ENCODE measurements at places on chromosomes 1 and 21.
A peak's percentile ranks its signal among the peaks of the same experiment; 100 is the strongest.

DNA sequence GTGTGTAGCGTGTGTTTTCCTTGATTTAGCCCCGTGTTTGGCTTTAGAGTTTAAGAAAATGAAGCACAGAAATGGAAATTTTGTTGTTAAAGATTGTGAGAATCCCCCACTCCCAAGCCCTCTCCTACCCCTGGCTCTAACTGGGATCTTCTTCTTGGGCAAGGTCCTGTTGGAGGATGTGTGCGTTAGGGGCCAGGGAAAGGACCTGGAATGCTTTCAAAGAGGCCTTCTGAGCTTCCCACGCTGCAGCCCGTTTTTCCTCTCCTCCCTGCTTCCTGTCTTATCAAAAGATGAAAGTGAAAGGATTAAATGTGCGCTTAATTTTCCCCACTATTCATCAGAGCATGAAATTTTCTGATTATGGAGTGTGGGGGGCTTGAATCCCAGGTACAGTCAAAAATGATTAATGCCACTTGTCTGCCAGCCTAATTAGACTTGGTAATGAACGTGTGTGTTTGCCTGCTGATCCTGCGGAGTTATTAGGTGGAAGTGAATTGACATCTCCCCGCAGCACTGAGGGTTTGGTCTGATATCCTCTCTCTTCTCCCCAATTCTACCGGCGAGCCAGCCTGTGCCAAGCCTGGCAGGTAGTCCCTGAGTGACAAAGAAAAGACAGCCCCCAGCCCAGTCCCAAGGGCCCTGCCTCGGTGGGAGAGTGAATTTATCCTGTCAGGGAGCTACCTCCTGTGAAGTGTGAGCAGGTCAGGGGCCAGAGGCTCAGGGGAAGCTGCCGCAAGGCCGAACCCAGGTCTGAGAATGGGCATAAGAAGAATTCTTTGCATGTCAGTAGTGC is 4.9 kb downstream of the RASSF5 start:
- no peak for DNase-seq

- DNase-seq, result peak; percentile 41
These were observed at the start of gene SLC25A24 for GRCh38 chr1:108199781-108200686. Gene SLC25A24, minus strand, starts transcription at chr1:108200343. Its CDS starts 205 bp downstream, at chr1:108200138.

DNA sequence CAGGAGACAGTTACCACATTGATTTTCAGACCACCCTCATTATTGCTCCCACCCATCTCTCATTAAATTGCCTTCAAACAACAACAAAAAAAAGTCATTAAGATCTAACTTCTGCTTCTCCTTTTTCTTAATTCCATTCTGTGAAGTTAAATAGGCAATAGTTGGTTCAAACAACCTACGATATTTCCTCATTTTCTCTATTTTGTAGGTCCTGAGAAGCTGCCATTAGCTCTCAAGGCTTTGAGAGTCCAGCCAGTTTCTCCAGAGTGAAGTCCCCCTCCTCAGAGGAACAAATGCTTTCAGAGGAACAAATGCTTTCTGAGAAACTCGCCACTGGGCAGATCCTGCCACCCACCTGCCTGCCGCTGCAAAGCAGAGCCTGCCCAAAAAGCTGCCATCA is 125.6 kb downstream of the ETS2 start:
- no peak for DNase-seq

DNA sequence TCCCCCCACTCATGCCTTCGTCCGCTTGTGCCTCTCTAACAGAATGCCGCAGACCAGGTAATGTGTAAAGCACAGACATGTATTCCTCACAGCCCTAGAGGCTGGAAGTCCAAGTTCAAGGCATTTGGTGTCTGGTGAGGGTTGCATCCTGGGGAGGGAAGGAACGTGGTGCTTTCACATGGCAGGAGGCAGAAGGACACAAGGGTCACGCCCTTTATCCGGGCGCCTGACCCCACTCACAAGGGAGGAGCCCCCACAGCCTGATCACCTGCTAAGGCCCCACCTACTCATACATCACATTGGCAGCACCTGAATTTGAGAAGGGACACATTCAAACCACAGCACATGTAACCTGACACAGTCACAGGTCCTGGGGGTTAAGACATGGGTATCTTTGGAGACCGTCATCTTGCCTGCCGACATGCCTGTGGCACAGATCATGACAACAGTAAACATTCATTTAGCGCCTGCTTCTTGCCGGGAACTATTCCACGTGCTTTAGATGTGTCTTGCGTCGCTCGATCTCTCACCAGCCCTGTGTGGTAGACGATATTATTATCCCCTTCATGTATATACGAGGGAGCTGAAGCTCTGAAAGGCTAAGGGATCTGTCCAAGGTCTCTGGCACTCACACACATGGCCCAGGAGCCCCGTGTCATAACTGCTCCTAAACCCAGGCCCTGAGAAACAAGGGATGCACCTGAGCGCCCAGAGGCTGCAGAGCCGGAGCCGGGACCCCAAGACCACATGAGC is 235.6 kb downstream of the NPHP4 start:
- DNase-seq, result no peak

DNA sequence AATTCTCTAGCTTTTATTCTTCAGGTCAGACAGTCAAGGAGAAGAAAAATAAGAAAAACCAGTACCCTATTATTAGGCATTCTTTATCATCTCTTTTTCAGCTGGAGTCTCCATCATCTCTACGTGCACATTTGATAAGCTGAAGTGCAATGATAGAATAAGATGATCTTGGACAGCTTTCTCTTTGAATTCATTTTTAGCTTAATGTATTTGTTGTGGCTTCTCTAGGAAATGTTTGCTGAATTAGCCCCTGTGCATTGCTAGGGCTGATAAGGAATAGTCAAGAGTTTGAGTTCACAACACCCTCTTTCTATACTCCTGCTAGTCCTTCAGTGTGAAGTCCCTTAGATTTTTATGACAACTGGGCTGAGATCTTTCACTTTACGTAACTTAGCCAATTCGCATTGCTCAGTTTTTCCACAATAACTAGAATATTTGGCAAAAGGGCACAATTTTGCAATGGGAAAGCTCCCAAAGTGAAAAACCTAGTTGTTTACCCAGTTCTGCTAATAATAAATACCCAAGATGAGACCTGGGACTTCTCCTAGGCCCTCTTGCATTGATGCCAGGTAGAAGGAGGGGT is 7.0 kb upstream of the KCNJ15 start:
- DNase-seq, result no peak

- no peak for DNase-seq
These were observed 12.9 kb upstream of the NUF2 start for GRCh38 chr1:163308811-163309210.

- DNase-seq, result no peak
These were observed 23.2 kb downstream of the CD1D start for GRCh38 chr1:158203693-158204457.

GRCh38 chr1:31730336-31731048 is 26.7 kb upstream of the COL16A1 start:
- DNase-seq, result no peak

GRCh38 chr1:110408488-110408887 is 994 bp upstream of the LAMTOR5 start:
- no peak for DNase-seq

DNA sequence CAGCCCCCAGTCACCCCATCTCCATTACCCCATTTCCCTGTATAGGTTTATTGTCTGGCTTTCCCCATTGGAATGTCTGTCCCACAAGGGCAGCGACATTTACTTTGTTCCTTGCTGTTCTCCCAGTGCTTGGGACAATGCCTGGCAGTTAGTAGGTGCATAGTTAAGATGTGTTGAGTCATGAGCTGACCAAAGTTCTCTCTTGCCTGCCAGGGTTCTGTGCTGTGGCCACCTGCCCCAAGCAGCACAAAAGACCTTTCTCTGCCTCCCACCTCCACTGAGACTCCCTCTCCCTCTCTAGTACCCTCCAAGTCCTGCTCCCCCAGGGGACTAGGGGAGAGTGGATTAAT is 40.0 kb downstream of the TMCO4 start:
- DNase-seq, result no peak

- no peak for DNase-seq
These were observed 82.3 kb downstream of the PLPP3 start for GRCh38 chr1:56496821-56497772.

DNA sequence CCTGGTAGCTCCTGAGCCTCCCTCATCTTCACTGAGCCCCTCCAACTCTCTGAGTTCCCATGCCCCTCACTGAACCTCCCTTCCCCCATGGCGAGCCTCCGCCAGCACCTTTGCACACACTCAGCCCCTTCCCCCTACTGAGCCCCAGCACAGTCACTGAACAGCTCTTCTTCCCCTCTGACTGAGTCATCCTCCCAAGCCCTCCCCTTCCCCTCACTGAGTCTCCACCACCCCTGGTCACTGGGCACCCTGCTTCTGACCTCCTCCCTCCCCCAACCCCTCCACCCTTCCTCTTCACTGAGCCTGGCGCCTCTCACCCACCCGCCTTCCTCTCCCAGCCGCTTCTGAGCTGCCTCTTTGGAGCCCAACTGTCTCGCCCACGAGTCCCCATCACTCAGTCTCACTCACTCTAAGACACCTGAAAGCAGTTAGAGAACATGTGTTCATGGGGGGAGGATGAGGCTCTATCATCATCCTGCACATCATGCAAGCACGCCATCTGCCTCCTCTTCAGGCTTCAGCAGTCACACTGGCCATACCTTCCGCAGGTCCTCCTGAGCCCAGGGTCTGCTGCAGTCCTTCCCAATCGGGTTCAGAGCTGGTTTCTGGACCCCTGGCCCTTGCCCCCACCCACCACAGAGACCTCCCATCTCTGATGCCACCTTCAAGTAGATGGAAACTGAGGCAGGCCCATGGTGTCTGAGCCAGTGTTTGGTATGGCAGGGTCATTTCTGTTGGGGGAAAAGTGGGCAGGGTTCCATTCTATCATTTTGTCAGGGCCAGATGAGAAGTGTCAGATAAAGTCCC is 2.0 kb upstream of the TRNP1 start:
- peak; percentile 46 for DNase-seq

DNA sequence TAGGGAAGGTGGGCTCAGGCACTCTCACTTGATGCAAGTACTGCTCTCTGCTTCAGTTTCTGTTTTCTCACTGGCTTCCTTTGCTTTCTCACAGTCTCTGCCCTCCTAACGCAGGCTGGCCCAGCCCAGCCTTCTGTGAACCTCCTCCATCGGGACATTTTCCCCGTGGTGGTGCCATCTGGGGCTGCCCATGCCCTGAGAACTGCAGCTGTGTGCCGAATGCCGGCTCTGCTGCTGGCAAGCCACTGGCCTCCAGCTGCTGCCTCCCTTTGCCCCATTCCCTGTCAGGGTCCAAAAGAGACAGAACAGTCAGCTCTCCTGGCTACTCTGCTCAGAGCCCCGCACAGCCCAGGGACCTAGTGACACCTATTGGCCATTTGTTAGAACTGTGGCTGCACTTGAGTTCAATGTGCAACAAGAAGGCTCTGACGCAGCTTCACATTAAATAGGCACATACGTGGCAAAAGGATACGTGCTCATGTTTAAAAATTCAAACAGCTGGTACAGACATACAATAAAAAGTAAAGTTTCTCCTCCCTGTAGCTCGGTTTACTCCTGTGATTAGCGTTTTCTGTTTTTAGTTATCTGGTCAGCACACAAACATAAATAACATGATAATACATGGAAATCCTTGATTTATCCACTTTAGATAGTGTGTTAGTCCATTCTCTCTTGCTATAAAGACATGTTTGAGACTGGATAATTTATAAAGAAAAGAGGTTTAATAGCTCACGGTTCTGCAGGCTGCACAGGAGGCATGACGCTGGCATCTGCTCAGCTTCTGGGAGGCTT is 46.6 kb downstream of the FCRL5 start:
- DNase-seq, result no peak

DNA sequence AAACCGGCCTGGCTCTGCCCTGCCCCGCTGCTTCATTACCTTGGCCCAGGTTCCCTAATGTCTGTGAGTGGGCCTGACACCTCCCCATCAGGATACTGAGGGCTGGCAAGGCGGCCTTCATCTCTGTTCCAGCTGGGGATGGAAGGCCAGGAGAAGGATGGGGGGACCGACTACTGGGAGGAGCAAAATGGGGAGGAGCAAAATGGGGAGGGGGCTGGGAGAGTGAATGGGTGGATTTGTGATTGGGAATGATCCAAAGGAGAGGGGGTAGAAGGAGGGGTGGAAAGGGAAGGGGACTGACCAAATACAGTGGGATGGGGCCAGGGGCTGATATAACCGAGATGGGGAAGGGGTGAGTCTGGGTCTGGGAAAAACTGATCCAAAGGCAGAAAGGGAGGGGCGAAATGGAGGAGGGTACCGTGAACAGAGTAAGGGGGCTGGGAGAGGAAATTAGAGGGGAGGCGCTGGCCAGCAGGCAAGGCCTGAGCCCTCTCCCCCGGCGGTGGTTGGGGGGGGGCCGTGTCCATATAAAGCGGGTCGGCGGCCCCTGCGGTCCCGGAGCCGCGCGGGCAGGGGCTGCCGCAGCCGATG is at the start of gene FOXE3:
TSS of gene FOXE3 (plus strand) at position 558 of the 591 bp plus-strand sequence. CDS start at position 589, 31 bp downstream.
- no peak for DNase-seq

- DNase-seq, result no peak
These were observed 252.5 kb upstream of the C1orf105 start for GRCh38 chr1:172167796-172168596.

- no peak for DNase-seq
These were observed 222.4 kb downstream of the HHIPL2 start for GRCh38 chr1:222325506-222325905.

DNA sequence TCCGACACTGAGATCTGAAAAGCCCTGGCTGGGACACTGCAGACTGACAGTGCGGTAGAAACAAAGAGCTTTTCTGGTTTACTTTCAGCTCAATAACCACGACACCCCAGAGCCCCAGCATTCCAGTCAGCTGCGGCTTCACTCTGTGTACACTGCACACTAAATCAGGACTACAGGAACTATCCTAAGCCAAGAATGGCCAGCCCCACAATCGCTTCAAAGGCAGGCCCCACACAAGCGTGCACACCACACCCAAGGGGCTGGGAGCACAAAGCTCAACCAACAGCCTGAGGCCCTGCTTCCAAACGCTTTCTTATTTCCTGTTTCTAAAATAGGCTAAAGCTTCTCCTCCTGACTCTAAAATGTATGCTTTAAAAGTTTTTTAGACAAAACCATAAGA is 28.4 kb downstream of the URB1 start:
- DNase-seq, result no peak

- no peak for DNase-seq
These were observed 4.1 kb upstream of the AHCYL1 start for GRCh38 chr1:109980324-109981003.

- DNase-seq, result peak; percentile 52
These were observed 1.4 kb downstream of the KIF26B start for GRCh38 chr1:245156041-245156735.

GRCh38 chr1:151809290-151809984 is 4.2 kb upstream of the LINGO4 start:
- no peak for DNase-seq

- DNase-seq, result no peak
These were observed 81.2 kb upstream of the F3 start for GRCh38 chr1:94622757-94623156.

- DNase-seq, result no peak
These were observed 3.3 kb upstream of the TMEM240 start for GRCh38 chr1:1543706-1544099.

- DNase-seq, result no peak
These were observed 2.3 kb upstream of the ECE1 start for GRCh38 chr1:21292503-21292983.

- no peak for DNase-seq
These were observed 12.7 kb downstream of the TMCO4 start for GRCh38 chr1:19786988-19787423.

DNA sequence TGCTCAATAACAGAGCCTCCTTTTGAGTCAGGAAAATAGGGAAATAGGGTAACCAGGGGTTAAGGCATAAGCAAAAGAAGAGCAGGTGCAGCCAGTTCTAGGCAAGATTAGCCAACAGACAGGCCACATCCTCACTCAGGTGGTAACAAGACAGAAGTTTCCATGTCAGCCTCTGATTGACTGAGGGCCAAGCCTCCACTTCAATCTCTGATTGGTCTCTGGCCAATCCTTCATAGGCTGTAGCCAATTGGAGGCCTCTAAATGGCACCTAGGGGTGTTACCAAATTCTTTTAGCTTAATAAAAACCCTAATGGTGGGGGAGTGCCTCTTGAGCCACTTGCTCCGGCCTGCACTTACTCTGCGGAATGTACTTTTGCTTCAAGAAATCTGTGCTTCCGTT is 37.2 kb downstream of the LACTBL1 start:
- no peak for DNase-seq

Data from hypothalamus (tissue), 51 donors.